ENCODE measurements at places on chromosomes 1 and 21.
A peak's percentile ranks its signal among the peaks of the same experiment; 100 is the strongest.

- no peak for DNase-seq
These were observed 12.7 kb upstream of the AIM2 start for GRCh38 chr1:159089184-159089791.

DNA sequence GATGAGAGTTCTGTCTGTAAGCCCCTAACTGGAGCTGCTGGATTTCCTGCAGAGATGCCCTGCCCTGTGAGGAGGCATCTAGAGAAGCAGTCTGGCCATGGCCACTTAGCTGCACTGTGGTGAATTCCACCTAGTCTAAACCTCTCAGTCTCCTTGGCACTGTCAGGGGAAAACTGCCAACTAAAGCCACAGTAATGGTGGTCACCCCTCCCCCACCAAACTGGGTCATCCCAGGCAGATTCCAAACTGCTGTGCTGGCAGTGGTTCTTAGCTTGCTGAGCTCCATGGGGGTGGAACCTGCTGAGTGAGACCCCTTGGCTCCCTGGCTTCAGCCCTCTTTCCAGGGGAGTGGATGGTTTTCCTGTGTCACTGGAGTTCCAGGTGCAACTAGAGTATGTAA is 740.6 kb downstream of the RWDD3 start:
- DNase-seq, result no peak

DNA sequence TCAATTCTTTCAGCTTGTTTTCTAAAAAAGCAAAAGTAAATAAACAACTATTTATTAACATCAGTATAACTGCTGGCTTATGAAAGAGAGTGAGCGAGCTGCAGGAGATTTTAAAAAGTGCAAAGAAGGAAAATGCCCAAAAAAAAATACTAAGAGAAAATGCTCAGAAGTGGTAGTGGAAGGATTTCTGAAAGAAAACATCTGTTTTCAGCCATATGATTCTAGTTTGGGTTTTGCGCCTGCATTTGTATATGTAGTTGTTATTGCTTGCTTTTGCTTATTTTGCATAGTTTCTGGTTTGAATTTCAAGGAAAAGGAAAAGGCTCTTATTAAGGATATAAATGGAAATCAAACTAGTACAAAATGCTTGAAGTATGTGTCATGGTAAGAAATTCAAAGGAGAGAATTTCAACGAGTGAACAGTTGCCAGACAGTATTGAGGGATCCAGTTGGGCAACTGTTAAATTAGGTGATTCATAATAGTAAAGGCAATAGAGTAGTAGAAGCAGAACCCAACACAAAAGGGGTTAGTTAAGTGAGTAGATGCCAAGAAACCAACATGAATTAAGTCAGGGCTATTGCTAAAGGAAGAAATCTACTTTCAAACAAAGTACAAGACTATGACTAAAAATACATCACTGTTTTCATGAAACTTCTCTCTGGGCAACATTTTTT is 1.2 kb downstream of the GBP5 start:
- no peak for DNase-seq

GRCh38 chr1:28421744-28422143 is 52.2 kb downstream of the PHACTR4 start:
- no peak for DNase-seq

- DNase-seq, result no peak
These were observed 91.6 kb downstream of the LRRC8C start for GRCh38 chr1:89724369-89725010.

- peak; percentile 72 for DNase-seq
These were observed 48.5 kb upstream of the ACOT11 start for GRCh38 chr1:54499360-54500106.
